ENCODE measurements at places on chromosomes 7 and 10.

DNA sequence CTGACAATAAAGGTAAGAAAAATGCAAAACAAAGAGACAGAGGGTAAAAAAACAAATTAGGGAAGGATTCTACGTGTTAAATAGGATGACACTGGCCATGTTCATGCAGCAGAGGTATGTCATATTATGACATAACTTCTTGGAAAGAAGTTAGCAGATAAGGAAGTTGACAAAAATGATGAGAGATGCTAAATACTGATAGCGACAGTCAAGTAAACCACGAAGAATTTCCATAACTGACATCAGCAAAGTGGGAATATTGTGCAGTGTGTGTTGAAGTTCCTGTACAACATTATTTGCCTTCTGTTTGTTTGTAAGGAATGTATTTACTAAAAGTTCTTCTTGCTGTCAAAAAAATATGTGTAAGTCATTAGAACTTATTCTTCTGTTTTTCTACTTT lies 29.5 kb downstream of the MDH2 start:
- no peak for DNase-seq

DNA sequence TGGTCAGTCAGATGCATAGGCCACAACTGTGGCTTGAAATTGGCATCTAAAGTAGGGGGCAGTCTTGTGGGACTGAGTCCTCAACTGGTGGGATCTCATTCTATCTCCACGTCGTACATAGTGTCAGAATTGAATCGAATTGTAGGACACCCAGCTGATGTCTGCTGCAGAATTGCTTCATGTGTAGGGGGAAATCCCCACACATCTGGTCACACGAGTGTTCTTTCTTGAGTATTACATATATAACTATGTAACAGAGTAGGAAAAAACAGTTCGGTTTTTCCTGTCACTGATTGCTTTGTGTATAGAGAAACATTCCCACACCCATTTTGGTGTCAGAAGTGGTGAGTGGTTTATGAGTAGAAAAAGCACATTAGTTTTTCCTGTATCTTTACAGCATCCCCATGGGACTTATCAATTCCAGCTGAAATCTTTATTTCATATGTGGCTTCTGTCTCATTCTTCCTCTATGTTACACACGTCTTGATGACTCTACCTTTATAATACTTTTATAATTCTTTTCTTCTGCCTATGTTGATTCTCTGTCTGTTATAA lies 79.4 kb upstream of the PCGF5 start:
- DNase-seq, result no peak

GRCh38 chr7:55052081-55052480 lies 33.3 kb downstream of the EGFR start:
- DNase-seq, result no peak

- DNase-seq, result no peak
These were observed 40.8 kb upstream of the PFKFB3 start for GRCh38 chr10:6161921-6162320.

- DNase-seq, result no peak
These were observed 20.9 kb upstream of the PRKAR2B start for GRCh38 chr7:107023522-107024151.

- no peak for DNase-seq
These were observed 852 bp upstream of the KLF6 start for GRCh38 chr10:3785851-3786271.

DNA sequence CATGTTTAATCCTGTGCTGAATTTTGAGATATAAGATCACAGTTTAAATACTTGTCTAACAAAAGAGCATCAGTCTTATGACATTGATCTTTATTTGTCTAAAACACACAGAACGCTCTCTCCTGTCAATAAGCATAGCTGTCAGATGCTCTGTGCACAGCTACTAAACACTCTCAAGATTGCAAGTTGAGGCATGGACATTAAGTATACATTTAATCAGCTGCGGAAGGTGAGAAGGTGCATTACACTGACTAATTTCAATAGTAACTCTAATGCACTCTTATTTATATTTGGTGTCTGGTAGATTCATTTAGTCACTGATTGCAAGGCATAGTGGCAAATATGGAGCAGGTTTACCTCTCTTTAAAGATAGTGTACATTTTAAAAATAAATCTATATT lies 580.3 kb upstream of the NRP1 start:
- DNase-seq, result no peak

GRCh38 chr7:90764848-90765570 lies 168.9 kb downstream of the CDK14 start:
- DNase-seq, result no peak

DNA sequence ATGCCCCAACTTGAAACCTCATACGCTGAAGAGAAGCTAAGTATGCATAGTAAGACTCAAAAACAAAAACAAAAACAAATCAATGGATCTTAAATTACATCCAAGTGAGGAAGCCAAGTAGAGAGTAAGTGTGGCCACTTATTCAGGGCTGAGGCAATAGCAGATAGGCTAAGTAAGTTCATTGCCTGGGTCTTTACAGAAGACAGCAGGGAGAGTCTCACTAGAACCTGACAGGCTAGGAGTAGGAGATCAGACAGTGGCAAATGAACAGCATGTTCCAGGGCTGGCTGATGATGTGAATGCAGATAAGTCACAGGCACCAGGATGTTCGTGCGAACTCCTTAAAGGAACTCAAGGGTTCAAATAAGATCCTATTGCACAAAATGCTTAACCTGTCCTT lies 568.6 kb downstream of the KCNMA1 start:
- peak; percentile 39 for DNase-seq

GRCh38 chr7:41006306-41006995 lies 696.4 kb downstream of the INHBA start:
- no peak for DNase-seq

GRCh38 chr7:96770758-96771157 lies 61.1 kb upstream of the SEM1 start:
- DNase-seq, result no peak

- no peak for DNase-seq
These were observed 30.8 kb upstream of the ZMYND11 start for GRCh38 chr10:104416-104815.

DNA sequence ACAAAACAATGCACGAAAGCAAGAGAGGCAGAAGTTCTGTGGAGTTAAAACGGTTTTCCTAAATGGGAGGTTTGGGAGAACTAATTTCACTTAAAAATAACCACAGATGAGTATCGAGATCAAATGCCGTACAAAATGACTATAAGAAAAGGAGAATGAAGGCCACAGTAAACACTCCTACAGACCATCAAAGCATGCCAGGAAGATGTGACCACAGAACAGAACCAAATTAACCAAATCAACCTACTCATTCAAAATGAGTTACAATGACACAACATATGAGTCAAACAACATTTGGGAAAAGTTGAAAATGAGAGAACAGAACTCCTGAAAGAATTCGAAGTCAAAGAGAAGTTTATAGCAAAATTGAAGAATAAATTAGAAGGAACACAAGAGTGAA lies 24.3 kb upstream of the DOCK1 start:
- no peak for DNase-seq

GRCh38 chr7:13532028-13532753 lies 457.3 kb downstream of the ETV1 start:
- no peak for DNase-seq

DNA sequence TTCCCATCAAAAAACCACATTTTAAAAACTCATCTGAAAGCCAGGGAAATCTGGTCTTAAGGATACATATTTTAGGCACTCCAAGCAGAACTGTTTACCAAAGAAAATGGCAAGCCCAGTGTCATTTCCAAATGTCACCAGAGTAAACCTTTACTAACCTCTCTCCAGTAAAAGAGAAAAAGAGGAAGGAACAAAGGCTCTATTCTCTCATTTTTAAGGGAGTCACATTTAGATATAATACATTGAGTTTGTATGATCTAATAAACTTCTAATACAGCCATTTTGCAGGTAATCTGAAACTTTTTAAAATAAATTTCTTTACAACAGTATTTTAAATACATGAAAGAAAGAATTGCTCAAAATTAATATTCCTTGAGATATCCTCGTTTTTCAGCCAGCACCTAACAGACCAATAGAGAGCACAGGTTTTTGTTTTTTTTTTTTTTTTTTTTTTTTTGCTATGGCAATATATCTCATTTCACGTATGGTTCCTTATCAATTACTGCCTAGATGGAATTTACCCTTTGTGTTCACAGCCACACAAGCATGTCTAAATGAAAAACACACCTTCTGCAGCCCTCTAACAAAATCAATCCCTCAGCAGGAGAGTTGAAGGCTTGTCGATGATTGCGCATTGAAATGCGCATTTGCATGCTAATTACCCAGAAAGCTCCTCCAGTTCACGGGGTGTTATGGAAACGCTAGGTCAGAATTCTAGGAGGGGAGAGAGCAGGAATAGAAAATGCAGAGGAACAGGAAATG lies 39.8 kb upstream of the MSRB2 start:
- DNase-seq, result no peak

DNA sequence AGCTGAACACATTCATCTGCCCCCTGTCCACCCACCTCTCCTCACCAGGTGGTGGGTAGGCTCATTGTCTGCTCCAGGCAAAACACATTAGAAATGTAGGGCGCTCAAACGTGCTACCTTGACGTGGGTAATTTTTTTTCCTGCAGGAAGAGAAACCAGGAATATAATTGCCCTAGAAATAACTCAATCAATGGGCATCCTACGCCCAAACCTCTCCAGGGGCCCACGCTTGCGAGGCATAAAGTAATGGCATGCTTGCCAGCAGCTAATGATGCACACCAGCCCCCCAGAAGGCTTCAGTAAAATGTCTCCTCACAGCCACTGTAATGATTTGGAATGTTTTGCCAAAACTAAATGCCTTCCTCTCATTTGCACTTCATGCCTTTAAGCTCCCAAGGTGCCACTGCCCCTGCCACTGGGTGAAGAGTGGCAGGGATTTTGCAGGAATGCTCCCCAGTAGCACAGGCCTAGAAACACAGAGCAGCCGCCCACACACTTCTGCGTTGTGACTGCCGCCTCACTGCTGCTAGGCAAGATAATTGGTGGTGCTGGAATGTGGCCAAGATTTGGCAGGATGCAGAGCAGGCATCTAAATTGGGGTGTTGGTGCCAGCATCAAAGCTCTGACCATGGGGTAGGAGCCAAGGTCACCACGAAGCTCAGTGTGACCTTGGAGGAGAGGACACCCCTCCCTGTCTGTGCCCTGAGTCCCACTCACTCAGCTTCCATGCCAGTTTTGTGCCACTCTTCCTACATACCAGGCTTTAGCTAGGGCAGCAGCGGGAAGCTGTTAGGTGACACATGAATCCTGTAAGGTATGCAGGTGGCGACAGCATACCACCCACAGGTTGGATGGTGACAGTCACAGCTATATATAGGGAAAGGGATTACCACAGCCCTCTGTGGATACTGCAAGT lies 48.7 kb upstream of the PPP1R3C start:
- DNase-seq, result peak; percentile 73

DNA sequence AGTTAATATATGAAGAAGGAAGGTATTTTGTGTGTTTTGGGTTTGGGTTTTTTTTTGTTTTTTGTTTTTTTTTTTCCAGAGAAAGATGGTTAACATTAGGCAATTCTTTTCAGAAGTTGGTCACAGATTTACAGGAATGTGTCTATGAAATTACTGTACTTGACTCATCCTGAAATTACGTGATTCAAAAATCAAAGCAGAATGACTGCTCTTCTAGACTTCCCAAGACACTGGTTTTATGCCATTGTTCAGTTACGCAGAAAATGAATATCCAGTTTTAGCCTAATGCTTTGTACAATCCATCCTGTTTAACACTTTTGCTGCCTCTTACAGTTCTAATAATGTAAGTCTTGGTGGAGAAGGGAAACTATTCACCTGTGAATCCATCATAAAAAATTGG lies 39.7 kb upstream of the CELF2 start:
- DNase-seq, result no peak

GRCh38 chr10:118971187-118971586 lies 58.3 kb upstream of the NANOS1 start:
- DNase-seq, result no peak

DNA sequence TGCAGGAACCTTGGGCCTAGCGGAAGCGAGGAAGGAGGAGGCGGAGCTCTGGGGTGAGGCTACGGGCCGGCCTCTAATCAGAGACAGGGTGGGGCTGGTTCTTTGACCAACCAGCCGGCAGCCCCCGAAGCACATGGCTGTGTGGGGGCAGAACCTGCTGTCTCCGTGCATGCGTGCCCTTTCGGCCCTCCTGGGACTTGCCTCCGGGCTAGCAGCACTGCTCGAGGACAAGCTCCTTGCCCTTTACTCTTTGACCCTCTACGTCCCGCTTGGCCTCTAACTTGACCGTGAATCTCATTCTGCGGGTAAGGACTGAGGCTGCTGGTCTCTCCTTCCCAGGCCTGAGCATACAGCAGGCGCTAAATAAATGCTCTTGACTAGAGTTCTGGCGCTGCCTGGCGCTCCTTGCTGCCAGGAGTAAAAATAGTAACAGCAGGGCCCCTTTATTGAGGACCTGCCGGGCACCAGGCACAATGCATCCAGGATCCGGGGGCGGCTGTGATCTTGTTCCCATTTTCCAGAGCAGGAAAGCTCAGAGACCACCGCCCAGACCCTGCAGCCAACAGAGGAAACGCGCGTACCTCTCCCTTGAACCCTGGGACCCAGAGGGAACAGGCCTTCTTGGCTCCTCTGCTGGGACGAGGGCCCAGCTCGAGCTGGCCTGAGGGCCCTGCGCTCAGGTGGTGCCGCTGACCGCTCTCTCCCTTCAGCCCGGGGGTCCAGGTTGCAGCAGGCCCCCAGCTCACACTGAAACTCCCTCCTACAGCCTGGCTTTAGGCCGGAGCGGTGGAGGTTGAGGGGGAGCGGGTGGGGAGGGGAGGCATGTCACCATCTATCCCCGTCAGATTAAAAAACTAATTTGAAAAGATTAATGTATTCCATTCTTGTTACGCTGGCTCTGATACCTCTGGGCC lies 2.7 kb upstream of the COMTD1 start:
- no peak for DNase-seq

GRCh38 chr10:10967581-10968256 lies 50.0 kb upstream of the CELF2 start:
- no peak for DNase-seq

Data from head of caudate nucleus (tissue), 42 donors.